ENCODE measurements at places on chromosomes 2 and 18. TPM values are rescaled to one million over a fixed set of nuclear protein-coding genes. Genes with fewer than 3 reads are reported as not detected.

DNA sequence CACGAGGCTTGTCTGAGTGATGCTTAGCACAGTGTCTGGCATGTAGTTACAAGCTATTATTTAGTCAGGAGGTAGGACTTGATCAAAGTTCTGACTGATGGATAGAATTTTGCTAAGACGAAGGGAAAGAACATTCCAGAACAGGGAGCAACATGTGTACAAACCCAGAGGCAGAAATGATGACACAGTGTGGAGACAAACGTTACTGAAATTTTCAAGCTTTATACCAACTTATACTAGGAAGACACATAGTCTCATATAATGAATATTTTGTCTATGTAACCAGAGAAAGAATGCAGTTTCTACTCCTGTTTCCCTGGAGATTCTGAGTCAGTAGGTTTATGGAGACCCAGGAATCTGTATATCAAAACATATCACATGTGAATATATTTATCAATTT is 123.4 kb downstream of the FAM124B start:
- no peaks in the 10 kb centered on the region for H3K36me3 ChIP-seq
- H3K4me1 ChIP-seq = no peaks in the 10 kb centered on the region
- no peak overlapping the region for H3K27ac ChIP-seq

DNA sequence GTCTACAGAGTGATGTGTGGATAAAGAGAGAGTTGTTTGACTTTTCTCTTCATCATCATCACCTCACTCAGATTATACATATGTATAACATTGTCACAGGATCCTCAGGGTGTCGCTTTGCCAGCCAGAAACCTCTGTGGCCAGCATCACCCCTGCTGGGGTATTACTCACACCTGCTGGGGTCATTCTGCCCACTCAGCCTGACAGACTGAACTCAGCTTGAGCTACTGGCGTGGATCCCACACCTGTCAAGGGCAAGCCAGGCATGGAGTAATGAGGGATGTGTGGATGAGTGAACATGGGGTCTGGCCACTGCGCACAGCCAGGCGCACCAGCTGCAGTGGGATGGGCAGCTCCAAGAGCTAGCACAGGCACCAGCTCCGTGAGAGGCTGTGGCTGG is 870.6 kb downstream of the CBLN2 start:
- H3K36me3 ChIP-seq = no peaks in the 10 kb centered on the region
- H3K4me1 ChIP-seq = no peaks in the 10 kb centered on the region
- no peak overlapping the region for H3K27ac ChIP-seq
- no peaks in the 10 kb centered on the region for H3K27me3 ChIP-seq
- no peak for DNase-seq

DNA sequence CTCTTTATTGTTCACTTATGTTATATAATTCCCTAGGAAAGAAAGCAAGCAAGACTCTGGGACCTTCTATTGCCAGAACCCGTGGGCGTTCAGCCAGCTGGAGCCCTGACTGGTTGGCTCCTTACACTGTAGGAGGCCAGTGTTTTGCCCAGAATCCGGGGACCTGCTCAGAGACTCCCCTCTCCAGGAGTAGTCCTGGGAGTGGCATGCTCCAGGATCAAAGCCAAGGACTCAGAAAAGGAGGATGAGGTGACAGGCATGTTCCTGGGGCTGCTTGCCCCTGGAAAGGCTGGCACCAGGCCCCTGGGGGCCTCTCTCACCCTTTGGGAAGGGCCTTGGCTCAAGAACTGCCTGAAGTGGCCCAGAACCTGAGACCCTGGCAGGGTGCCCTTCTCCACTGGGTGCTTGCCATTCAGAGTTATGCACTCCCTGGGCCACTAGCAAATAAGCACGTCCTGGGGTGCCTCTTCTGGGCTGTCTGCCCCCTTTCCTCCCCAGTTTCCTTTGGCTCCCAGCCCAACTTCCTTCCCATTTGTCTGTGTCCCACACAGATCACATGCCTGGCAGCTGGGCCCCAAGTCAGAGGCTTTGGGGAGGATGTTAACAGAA is 19.6 kb upstream of the KIF3C start:
- H3K4me3 ChIP-seq = peak overlapping the region; percentile 2
- H3K4me1 ChIP-seq = peaks cover 35% of the 10 kb centered on the region
- peak; percentile 47 for DNase-seq
- no peaks in the 10 kb centered on the region for H3K36me3 ChIP-seq

Gene STAT4
- total RNA-seq = 2.7 TPM

Gene RNASEH1
- total RNA-seq = 26.2 TPM

All from thoracic aorta (tissue), 2 donors.